Left hindlimb (tissue), 1 donor: ENCODE measurements at places on chromosomes 6 and 20.

- DNase-seq, result peak; percentile 86
These were observed at the start of gene SLC2A10 for GRCh38 chr20:46709459-46710152. TSS of gene SLC2A10 (plus strand) at chr20:46709649. CDS start at chr20:46709737, 88 bp downstream.

GRCh38 chr6:22145823-22146677, 150.8 kb downstream of the PRL start:
- DNase-seq, result peak; percentile 71

- no peak for DNase-seq
These were observed 179.8 kb upstream of the RIMS1 start for GRCh38 chr6:71706523-71706922.

DNA sequence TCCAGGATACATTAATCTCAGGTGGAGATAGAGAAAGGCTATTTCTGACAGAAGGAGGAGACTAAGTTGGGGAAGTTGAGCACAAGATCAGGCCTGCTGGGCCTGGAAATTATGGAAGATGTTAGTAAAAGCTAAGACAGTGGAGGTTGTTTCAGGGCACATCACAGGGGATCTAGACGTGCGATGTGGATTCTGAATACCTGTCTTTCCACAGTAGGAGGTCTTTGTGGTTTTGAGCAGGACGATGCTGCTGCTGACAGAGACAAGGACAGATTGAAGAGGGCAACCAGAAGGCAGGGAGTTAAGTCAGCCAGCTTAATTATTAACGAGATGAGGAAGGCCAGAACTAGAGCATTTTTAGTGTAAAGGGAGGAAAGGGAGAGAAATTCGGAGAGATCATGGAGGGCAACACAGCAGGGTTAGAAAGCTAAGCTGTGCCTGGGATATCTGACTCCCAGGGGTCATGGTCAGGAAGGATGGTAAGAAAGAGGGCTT, 384.9 kb downstream of the MAFB start:
- no peak for DNase-seq

GRCh38 chr6:165713845-165714466, 50.9 kb upstream of the PDE10A start:
- no peak for DNase-seq

DNA sequence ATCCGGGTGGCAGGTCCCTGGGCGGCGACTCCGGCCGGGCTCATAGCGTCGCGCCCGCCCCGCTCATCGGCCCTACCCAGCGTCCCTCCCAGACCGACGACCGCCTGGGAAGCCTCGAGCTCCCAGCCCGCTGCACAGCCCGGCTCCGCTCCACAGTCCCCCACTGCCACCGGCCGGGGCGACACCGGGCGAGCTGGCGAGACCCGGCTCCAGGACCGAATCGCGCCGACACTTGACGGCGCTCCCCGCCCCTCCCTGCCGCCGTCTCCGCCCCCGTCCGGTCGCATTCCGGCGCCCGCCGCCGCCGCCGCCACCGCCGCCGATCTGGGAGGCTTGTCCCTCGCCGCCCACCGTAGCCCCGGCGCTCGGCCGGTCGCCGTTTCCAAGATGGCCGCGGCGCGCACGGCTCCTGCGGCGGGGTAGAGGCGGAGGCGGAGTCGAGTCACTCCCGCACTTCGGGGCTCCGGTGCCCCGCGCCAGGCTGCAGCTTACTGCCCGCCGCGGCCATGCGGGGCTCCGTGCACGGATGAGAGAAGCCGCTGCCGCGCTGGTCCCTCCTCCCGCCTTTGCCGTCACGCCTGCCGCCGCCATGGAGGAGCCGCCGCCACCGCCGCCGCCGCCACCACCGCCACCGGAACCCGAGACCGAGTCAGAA, at the start of gene MAP3K4:
Gene MAP3K4, plus strand, starts transcription at position 364 of the 655 bp plus-strand sequence. Its CDS starts 163 bp downstream, at position 527.
- peak; percentile 87 for DNase-seq

DNA sequence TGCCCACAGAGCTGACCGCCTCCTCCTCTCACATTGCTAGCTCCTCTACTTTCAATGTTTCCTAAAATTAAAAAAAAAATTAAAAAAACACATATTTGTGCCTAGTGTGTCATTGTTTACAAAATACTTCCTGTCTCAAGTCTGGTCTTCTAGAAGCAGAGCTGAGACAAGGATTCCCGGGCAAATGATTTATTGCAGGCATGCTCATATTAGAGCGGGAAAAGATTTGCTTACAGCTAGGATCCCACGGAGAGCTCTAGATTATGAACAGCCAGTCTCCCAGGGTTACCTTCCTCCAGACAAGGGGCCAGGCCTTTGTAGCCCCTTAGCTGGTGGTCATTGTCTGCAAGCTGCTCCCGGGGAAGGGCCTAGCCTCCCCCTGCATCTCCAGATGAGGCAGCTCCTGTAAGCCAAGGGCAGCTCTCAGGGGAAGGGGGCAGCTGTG, 9.4 kb downstream of the PACSIN1 start:
- no peak for DNase-seq

- no peak for DNase-seq
These were observed 107.8 kb downstream of the SYNE1 start for GRCh38 chr6:152529369-152529768.

DNA sequence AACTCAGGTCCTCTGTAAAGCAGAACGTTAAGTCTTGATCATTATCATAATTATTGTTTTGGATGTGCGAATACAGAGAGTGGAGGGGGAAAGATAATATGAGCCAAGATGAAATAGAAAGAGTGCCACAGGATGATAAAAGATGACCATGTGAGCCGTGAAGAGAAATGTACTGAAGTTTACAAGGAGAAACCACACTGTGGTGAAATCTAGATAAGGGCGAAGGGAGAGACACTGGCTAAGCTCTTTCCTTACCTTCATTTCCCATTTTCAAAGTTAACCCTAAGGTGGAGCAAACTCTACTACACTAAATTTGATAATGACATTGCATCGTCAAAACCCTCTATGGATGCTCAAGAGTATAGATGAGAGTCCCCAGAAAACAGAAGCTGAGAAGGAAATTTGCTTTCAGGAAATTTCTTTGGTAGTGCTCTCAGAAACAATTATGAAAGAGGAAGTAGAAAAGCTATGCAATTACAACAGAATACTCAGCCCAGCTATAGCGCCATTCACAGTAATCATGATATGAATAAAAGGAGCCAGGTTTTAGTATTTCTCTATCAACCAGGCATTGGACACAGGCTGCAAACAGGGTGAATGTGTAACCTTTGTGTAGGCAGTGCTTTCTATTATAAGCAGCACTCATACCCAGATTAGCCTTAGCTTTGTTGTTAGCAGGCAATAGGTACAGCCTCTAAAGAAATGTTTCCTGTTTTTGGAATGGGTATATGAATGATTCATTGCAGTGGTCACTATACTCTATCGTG, 1080.7 kb downstream of the GRIK2 start:
- DNase-seq, result no peak

- no peak for DNase-seq
These were observed 81.7 kb upstream of the TENT5A start for GRCh38 chr6:81834141-81834681.

DNA sequence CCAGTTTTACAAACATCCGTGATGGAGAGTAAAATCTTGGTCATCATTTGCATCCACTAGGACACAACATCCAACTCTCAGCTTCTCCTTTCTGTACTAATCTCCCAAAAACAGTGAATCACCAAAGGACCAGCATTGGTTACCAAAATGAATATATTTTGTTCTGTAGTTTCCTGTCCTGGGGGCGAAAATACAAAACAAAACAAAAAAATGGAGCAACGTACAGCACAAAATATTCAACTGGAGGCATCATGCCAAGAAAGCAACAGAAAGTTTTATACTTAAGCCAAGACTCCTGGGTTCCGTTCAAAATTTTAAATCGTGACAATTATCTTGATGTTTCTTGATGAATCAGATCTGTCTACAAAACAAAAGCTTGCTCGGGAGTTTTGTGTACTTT, 126.6 kb upstream of the CCDC28A start:
- DNase-seq, result no peak

- no peak for DNase-seq
These were observed 48.2 kb upstream of the LRRC1 start for GRCh38 chr6:53746442-53747103.

DNA sequence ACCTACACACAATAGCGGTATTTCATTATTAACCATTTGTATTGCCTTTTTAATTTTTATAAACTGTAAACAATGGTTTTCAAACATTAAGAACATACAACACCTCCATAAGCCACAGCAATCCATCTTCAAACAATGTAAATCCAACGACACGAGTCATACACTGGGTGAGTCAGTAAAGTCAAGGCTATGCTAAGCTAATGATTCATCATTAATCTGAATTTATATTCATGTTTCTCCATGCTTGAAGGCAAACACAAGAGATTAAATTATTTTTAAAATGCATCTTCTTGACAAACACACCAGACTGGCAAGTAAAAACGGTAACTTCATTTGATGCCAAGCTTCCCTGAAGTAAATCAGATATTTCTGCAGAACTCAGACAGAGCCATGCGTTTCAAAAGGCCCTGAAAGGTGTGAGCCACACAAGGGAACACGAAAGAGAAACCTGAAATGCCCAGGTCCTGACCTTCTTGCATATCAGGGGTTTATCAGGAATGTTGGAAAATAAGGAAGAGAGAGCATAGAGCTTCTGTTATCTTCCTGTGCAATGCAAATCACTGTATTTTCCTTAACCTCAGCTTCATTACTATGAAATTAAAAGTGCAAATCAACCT, 162.5 kb downstream of the ALDH8A1 start:
- no peak for DNase-seq

DNA sequence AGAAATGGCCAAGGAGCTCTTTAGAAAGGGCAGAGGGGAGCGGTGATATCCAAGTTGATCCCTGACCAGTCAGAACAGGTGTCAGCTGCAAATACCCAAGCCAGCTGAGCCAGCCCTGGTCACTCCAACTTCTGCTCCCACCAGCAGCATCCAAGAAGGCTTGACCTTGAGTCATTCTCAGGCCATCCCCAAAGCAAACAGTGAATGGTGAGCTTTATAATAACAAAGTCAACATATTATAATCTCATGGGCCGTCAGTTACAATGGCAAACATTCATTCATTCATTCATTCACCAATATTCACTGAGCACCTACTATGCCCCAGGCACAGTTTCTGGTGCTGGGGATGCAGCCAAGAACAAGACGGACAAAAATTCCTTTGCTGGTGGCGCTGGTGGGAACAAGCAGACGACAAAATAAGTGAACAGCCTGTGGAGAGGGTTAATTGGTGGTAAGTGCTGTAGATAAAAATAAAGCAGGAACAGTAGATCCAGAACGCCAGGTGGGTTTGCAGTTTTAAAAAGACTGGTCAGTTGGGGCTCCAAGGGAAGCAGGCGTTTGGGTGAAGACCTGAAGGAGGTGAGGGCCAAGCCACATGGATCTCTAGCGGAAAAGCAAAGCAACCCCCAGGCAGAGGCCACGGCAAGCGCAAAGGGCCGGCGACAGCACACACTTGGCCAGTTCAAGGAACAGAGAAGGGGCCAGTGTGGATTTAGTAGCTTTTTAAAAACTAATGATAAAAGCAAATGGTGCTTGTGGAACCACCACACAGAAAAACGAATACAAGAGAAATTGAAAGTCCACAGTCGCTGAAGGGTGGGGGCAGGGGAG, 131.8 kb upstream of the PTPN1 start:
- DNase-seq, result no peak

DNA sequence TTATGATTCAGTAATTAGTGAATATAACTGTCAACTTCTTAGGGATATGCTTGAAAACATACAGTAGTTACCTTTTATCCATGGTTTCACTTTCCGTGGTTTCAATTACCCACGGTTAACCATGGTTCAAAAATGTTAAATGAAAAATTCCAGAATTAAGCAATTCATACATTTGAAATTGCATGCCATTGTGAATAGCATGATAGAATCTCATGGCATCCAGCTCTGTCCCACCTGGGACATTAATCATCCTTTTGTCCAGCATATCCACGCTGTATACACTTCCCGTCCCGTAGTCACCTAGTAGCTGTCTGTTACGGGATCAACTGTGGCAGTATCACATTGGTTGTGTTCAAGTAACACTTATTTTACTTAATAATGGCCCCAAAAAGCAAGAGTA, 781.7 kb upstream of the CITED2 start:
- no peak for DNase-seq

DNA sequence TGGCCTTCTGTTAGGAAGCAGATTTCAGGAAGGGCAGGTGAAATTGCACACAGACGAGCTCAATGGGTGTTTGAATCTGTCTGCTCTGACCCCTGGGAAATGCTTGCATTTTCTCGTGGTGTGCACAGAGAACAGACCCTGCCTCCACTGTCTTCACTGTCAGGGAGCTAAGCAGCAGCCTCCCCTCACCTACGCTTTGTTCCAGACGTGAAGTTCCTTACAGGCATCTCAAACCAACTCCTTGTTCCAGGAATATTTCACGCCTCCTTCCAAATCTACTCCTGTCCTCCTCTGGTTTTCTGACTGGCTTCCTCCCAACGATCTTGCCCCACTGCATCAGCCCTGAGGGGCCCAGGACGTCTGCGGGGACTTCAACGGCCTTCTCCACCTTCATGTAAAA, 13.7 kb downstream of the DACT2 start:
- DNase-seq, result no peak

- peak; percentile 67 for DNase-seq
These were observed 38.1 kb upstream of the NOX3 start for GRCh38 chr6:155493694-155494143.

- DNase-seq, result no peak
These were observed 114.2 kb upstream of the PHACTR1 start for GRCh38 chr6:12602342-12602741.

- DNase-seq, result no peak
These were observed 17.7 kb upstream of the RIPOR3 start for GRCh38 chr20:50708845-50709635.

DNA sequence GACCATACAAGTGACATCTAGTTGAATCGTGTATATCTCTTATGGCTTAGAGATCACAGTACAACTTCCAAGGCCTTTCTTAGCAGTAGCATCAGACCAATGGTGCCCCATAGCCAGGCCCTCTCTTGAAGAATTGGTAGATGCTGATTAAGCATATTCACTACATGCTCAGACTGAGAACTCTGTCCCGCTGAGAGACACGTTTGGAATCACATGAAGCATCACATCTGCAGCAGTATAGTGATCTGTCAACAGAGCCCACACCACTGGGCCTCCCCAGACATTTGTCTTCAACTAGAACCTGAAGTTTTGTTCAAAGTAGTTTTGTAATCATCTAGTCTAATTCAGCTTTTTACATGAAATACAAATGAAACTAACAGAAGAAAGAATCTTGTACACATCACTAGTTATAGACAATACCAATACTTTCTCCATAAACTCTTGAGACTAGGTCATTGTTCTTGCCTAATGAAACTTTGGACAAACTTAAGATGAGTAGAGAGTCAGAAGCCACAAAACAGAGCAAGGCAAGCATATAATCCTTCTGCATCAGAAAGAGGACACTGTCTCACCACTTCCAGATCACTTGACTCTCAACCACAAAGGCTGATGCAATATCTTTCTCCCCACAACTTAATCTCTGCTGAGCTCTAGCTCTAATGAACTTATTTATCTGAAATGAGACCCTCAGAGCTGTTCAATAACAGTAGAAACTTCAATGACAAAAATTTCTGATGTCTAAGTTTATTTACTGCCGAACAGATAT, 182.7 kb downstream of the TBX18 start:
- no peak for DNase-seq
